ENCODE measurements at places on chromosomes 16 and 17. TPM values are rescaled to one million over a fixed set of nuclear protein-coding genes. Genes with fewer than 3 reads are reported as not detected.

Gene TBC1D3H
- total RNA-seq = not detected

Gene DHRS7C
- total RNA-seq = not detected

Gene TNFRSF12A
- 174 TPM for total RNA-seq

Gene RDM1
- total RNA-seq = 0.20 TPM

Gene KRTAP2-1
- not detected for total RNA-seq

Gene RND2
- total RNA-seq = under 0.01 TPM

Measured in mammary microvascular endothelial cell (primary cell).